ENCODE measurements at places on chromosomes 6 and 20. TPM values are rescaled to one million over a fixed set of nuclear protein-coding genes. Genes with fewer than 3 reads are reported as not detected.

- no peak overlapping the region for H3K4me3 ChIP-seq
- no peaks in the 10 kb centered on the region for H3K36me3 ChIP-seq
- no peaks in the 10 kb centered on the region for H3K4me1 ChIP-seq
- DNase-seq = no peak
- H3K27ac ChIP-seq = no peak overlapping the region
- peaks cover 27% of the 10 kb centered on the region for H3K27me3 ChIP-seq
These were observed 32.6 kb upstream of the CSNK2A1 start for GRCh38 chr20:576156-576555.

DNA sequence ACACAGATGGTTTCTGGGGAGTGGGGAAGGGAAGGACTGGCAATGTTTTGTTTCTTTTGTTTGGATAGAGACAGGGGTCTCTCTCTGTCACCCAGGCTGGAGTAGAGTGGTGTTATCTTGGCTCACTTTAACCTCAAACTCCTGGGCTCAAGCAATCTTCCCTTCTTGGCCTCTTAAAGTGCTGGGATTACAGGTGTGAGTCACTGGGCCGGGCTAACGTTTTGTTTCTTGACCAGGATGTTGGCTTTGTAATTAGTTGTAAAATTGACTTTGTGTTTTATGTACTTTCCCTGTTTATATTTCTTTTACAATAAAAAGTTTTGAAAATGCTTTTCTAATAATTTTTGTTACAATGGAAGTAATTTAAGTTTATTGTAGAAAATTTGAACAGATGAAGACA lies 10.9 kb downstream of the SPATS1 start:
- H3K27me3 ChIP-seq = peaks cover 6% of the 10 kb centered on the region
- no peak for DNase-seq
- H3K4me3 ChIP-seq = no peak overlapping the region
- no peak overlapping the region for H3K27ac ChIP-seq
- no peaks in the 10 kb centered on the region for H3K4me1 ChIP-seq

GRCh38 chr6:116278854-116279231 lies 887 bp downstream of the TSPYL1 start:
- H3K27me3 ChIP-seq = no peaks in the 10 kb centered on the region
- H3K36me3 ChIP-seq = peaks cover 41% of the 10 kb centered on the region
- H3K4me1 ChIP-seq = peaks cover 32% of the 10 kb centered on the region
- H3K27ac ChIP-seq = peak overlapping the region; percentile 98
- H3K4me3 ChIP-seq = peak overlapping the region; percentile 93

GRCh38 chr6:85516168-85516567 lies 66.3 kb downstream of the NT5E start:
- H3K4me1 ChIP-seq = no peaks in the 10 kb centered on the region
- no peaks in the 10 kb centered on the region for H3K27me3 ChIP-seq
- no peak for DNase-seq
- H3K27ac ChIP-seq = no peak overlapping the region
- H3K4me3 ChIP-seq = no peak overlapping the region

- no peaks in the 10 kb centered on the region for H3K4me1 ChIP-seq
- DNase-seq = no peak
- H3K27me3 ChIP-seq = no peaks in the 10 kb centered on the region
- no peaks in the 10 kb centered on the region for H3K36me3 ChIP-seq
- H3K4me3 ChIP-seq = no peak overlapping the region
These were observed 17.3 kb upstream of the CD93 start for GRCh38 chr20:23103284-23104018.

DNA sequence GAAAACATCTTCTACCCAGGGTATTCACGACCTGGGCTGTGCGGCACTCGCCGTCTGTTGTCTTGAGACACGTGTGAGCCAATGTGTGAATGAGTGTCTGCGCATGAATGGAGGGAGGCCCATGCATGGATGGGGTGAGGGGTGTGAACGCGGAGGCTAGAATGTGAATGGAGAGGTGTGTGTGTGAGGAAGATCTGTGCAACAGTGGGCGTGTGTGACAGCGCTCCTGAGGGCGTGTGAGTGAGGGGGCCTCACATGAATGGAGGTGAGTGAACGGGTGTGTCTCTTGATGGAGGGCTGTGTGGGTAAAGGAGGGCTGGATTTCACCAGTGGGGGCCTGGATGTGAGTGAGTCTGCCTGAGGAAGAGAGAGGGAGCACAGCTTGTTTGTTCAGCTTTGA lies 146.0 kb downstream of the LRFN2 start:
- no peak overlapping the region for H3K27ac ChIP-seq
- DNase-seq = no peak
- H3K36me3 ChIP-seq = no peaks in the 10 kb centered on the region
- peaks cover 3% of the 10 kb centered on the region for H3K4me1 ChIP-seq
- no peak overlapping the region for H3K4me3 ChIP-seq
- no peaks in the 10 kb centered on the region for H3K27me3 ChIP-seq

- no peak for DNase-seq
- H3K4me1 ChIP-seq = peaks cover 82% of the 10 kb centered on the region
- peaks cover 44% of the 10 kb centered on the region for H3K36me3 ChIP-seq
- no peaks in the 10 kb centered on the region for H3K27me3 ChIP-seq
These were observed 19.0 kb downstream of the HECA start for GRCh38 chr6:139153855-139154254.

DNA sequence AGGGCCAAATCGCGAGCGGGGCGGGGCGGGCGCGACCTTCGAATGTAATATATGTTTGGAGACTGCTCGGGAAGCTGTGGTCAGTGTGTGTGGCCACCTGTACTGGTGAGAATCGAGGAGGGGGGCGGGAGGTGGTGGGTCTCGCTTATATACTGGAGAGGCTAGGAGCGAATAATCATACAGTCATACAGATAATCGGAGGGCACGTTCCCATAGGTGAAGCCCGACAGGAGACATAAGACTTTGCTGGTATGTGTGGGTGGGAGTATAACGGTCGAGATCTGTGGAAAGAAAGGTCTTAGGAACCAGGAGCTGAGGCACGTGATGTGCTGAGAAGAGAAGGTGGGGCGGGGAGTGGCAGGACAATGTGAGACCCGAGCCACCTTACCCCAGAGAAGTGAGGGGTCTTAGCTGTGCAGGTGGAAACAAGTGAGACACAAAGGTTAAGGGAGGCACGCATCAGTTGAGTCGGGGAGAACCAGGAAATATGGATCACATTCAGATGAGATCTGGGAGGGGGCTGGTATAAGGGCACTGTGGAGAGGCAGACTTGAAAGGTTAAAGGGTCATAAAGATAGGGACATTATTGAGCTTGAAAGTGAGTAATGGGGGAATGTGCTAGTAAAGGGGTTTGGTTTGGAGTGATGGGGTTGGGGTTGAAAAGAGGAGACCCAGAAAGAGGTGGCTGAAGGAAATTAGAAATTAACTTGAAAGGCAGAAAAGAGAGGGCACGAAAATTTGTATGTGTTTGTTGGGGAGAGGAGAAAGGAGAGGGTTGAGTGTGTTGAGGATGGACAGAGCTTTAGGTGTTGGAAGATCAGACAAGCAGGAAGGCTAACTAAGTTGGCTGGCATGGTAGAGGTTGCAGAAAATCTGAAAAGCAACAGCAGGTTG lies 589 bp downstream of the RNF5 start:
- H3K4me1 ChIP-seq = peaks cover 68% of the 10 kb centered on the region
- H3K27ac ChIP-seq = peak overlapping the region; percentile 98
- no peaks in the 10 kb centered on the region for H3K27me3 ChIP-seq
- peaks cover 34% of the 10 kb centered on the region for H3K36me3 ChIP-seq

DNA sequence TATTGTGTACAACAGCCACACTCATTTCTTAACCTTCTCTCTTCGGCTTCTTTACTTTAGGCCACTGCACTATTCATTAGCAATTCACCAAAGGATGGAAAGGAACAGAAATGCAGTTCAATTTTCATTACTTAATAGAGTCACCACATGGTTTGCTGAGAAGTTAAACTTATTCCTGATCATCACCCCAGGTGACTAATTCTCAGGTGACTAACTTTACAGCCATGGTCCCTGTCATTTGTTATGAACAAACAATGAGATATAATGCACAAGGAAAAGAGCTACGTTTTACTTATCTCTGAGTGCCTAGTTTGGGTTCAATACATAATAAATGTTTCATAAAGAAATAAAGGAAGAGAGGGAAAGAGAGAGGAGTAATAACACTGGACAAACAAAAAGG lies 45.8 kb upstream of the DST start:
- no peak overlapping the region for H3K4me3 ChIP-seq
- peaks cover 6% of the 10 kb centered on the region for H3K27me3 ChIP-seq
- no peak for DNase-seq
- no peaks in the 10 kb centered on the region for H3K36me3 ChIP-seq
- H3K27ac ChIP-seq = no peak overlapping the region

DNA sequence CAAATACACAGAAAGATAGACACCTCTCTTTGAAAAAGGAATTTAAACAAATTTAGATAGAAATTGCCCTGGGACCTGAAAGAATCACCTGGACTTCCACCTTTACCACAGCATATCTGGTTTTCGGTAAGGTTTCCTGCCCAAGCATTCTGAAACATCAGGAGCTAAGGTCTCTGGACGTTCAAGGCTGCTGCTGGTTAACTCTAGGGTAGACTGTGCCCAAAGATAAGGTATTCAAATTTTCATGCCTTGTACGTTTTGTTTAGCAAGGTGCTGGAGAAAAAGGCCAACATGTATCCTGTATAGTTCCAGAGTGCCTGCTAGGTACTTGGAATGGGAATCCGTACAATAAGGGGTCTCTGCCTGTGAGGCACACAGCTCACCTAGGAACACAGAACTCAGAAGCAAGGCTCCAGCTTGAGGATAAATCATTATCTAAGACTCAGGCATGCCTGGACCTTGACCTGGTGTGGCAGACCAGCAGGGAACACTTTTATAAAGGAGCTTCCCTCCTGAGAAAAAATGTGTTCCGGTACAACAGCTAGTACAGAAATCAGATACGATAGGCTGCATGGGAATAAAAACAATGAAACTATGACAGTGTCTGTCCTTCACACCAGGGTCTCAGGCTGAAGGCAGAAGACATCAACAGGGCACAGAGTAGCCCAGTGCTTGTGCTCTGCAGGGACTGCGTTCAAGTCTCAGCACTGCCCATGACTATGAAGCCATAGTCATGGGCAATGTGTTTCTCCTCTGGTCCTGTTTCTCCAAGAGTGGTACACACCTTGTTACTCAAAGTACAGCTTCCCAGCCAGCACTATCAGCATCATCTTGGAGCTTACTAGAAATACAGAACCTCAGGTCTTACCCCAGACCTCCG lies 70.4 kb downstream of the METTL24 start:
- no peak for DNase-seq
- H3K4me1 ChIP-seq = no peaks in the 10 kb centered on the region
- no peaks in the 10 kb centered on the region for H3K36me3 ChIP-seq
- no peak overlapping the region for H3K4me3 ChIP-seq
- H3K27ac ChIP-seq = no peak overlapping the region

DNA sequence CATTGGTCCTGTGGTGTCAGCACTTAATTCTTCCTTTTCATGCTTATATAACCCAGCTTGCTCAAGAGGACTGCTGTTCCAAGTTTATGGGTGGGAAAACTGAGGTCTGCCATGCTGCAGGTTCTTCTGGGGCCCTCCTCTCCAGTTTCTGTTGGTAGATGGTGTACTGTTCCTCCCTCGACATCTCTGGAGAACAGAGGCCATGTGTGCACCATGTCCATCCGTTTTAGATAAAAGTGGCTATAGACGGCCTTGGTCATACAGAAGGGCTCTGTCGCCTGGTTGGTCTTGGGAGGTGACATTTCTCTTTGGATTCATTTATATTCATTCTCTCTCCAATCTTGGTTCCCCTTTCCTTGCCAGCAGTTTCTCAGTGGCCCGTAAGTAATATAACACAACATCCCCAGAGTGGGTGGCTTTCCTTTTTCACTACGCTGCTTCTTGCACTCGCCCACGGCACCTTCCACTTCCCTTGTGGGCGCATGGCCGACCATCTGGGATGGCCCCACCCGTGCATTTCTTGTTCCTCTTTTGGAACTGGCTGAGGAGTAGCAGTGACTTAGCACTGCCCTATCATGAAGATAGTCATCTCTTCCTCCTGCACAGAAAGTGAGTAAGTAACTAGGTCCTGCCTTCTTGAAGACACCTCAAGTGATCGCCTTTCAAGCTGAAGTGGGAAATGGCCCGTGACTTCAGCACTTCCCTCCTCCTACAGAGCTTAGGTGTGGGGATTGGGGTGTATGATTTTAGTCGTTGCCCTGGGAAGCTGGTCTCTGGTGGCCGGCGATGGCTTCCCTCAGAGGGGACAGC lies 94.2 kb downstream of the RREB1 start:
- peak overlapping the region; percentile 38 for H3K27ac ChIP-seq
- peaks cover 22% of the 10 kb centered on the region for H3K4me1 ChIP-seq
- no peak overlapping the region for H3K4me3 ChIP-seq
- no peaks in the 10 kb centered on the region for H3K27me3 ChIP-seq
- peak; percentile 43 for DNase-seq
- H3K36me3 ChIP-seq = peaks cover 18% of the 10 kb centered on the region

GRCh38 chr20:48819821-48820648 lies 7.8 kb downstream of the PREX1 start:
- DNase-seq = no peak
- H3K36me3 ChIP-seq = peaks cover 7% of the 10 kb centered on the region
- peaks cover 98% of the 10 kb centered on the region for H3K4me1 ChIP-seq
- peaks cover 4% of the 10 kb centered on the region for H3K27me3 ChIP-seq
- peak overlapping the region; percentile 20 for H3K4me3 ChIP-seq
- H3K27ac ChIP-seq = peak overlapping the region; percentile 82

DNA sequence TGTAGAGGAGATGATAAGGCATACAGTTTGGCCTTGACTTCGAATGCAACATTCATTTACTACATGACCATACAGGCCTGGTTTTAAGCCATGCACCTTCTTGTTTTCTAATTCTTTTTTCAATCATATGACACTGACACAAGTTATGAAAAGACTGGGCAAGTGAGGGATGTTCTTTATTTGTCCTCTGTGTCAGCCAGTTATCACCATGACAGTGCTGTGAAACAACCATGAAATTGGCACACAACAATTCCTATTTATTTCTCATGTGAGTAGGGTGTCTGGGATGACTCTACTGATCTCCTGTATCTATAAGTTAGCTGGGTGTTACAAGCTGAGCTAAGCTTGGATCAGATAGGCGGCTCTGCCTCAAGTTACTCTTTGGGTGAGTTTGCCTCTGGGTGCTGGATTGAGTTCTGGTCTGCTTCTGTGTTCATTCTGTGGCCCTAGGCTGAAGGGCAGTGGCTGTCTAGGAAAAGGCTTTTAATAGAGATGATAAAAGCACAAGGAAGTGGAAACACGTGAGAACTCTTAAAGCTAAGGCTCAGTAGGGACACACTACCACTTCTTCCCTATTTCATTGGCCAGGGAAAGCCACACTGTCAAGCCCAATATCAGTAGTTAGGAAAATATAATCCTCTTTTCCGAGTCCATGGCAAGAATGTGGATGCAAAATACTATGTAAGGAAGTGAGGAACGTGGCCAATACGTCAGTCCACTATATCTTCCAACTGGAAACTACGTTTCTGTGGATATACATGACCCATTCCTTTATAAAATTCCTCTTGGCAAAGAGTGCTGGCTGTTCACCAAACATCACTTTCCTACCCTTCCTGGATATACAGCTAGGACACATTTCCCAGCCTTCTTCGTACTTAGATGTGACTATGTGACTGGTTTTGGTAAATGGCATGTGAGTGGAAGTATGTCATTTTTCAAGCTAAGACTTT lies 126.2 kb upstream of the RNF24 start:
- H3K36me3 ChIP-seq = no peaks in the 10 kb centered on the region
- H3K27me3 ChIP-seq = peaks cover 4% of the 10 kb centered on the region
- H3K4me3 ChIP-seq = no peak overlapping the region

The SPATA25 gene
- total RNA-seq = 0.66 TPM

The L3MBTL1 gene
- 6.5 TPM for total RNA-seq
